T-cell (primary cell): ENCODE measurements at places on chromosomes 3 and 15.

DNA sequence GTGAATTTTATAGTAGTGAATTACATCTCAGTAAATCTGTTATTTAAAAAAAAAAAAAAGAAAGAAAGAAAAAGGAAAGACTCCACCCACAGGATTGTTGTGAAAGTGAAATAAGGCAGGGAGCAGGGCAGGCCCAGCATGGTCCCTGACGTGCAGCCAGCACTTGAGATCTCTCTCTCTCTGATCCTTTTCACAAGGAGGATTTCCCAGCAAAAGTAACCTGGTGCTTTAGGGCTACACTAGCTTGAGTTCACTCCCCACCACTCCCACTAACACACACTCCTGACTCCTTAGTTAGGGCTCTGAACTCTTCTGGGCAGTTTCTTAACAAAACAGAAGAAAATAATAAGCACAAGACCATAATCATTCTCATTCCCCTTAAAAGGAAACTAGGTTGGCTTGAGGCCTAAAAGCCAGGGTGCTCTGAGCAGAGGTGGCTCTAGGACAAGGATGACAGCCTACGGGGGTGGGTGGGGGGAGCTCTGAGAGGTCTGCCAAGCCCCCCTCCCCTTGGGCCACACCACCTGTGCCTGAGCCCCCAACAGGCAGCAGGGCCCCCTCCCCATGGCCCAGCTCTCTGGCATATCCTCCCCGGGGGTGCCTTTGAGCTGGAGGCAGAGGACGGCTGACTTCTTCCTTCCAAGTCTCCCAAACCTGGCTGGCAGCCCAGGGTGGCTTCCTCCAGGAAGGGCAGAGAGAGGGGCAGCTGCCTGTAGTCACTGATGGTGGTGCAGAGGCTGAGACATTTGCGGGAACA lies 856 bp downstream of the TMEM40 start:
- no peak for DNase-seq
- H3K36me3 ChIP-seq: no peaks in the 10 kb centered on the region
- H3K27ac ChIP-seq: no peak overlapping the region
- peaks cover 14% of the 10 kb centered on the region for H3K27me3 ChIP-seq
- H3K4me1 ChIP-seq: no peaks in the 10 kb centered on the region
- H3K4me3 ChIP-seq: no peak overlapping the region

GRCh38 chr3:188400494-188401243 lies 246.7 kb downstream of the LPP start:
- H3K4me1 ChIP-seq: peaks cover 12% of the 10 kb centered on the region
- H3K4me3 ChIP-seq: no peak overlapping the region
- H3K27me3 ChIP-seq: no peaks in the 10 kb centered on the region
- H3K36me3 ChIP-seq: no peaks in the 10 kb centered on the region

- H3K4me1 ChIP-seq: peaks cover 5% of the 10 kb centered on the region
- no peaks in the 10 kb centered on the region for H3K27me3 ChIP-seq
- H3K27ac ChIP-seq: no peak overlapping the region
Observed at GRCh38 chr3:143812481-143812880, 35.8 kb downstream of the SLC9A9 start.

DNA sequence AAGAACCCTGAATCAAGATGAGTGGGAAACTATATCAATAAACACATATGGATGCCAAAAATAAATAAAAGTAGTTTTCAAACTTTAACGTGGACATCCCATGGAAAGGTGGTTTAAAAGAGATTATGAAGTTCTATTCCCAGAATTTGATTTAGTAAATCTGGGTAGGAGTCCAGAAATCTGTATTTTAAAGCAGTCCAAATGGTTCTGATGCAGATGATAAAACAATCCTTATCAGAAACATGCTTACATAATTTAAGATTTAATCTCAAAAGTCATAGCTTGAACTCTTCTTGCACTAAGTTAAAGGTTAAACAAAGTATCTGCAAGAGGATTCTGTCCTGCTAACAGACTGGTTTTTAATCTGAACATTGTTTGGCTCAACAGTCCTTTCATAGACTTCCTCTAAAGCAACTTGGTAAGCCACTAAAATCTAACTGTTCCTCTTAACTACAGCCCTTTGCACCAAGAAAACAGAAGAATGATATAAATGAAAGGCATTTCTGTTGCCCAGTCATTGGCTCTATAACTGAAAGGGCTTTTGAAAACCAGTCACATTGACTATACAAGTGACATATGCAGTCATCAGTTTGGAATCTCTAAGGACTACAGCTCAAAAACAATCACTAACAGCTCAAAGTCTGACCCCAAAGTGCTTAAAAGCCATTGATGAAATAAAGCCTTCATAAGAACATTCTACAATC lies 23.4 kb upstream of the MAP4 start:
- no peaks in the 10 kb centered on the region for H3K36me3 ChIP-seq
- H3K4me3 ChIP-seq: no peak overlapping the region
- no peaks in the 10 kb centered on the region for H3K27me3 ChIP-seq
- no peak overlapping the region for H3K27ac ChIP-seq
- no peak for DNase-seq

DNA sequence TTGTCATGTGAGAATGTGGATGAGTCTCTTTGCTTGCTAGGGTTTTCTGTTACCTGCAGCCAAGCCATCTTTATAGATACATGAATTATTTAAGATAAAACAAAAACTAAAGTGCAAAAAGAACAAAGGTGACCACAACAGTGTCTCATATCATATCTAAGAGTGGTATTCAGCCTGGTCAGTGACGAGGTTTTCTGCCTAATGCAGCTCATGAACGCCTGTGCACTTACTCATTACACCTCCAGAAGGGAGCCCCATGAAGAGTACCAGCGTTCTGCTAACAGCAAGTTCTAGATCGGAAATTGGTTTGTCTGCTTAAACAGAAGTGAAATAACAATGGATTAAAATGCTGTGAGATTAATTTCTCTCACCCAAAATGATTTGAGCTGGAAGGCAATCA lies 19.2 kb downstream of the PXYLP1 start:
- H3K27me3 ChIP-seq: no peaks in the 10 kb centered on the region
- no peak for DNase-seq
- no peaks in the 10 kb centered on the region for H3K4me1 ChIP-seq
- no peak overlapping the region for H3K27ac ChIP-seq

DNA sequence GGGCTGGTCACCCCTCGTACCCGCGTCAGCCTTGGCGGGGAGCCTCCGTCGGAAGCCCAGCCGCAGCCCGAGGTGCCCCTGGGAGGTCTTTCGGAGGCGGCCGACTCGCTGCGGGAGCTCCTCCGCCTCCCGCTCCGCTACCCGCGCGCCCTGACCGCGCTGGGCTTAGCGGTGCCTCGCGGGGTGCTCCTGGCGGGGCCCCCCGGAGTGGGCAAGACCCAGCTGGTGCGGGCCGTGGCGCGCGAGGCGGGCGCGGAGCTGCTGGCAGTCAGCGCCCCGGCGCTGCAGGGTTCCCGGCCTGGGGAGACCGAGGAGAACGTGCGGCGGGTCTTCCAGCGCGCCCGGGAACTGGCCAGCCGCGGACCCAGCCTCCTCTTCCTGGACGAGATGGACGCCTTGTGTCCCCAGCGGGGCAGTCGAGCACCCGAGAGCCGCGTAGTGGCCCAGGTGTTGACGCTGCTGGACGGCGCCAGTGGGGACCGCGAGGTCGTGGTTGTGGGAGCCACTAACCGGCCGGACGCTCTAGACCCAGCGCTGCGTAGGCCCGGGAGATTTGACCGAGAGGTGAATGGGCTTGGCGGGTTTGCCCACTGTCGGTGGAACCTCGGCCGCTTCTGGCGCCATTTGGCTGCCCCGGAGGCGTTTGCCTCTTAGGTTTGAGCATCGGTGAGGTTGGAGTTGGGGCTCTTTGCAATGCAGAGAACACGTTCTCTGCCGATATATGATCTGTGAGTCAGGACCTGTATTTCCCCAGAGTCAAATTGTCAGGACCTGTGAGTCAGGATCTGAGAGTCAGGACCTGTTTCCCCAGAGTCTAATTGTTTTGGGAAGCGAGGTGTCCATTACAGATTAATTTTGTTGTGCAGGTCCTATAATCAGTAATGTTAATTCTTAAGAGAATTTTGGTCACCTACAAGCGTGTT lies 24.9 kb upstream of the GATM start:
- peak overlapping the region; percentile 96 for H3K4me3 ChIP-seq
- peaks cover 25% of the 10 kb centered on the region for H3K36me3 ChIP-seq
- peaks cover 17% of the 10 kb centered on the region for H3K4me1 ChIP-seq
- peak; percentile 13 for DNase-seq
- no peaks in the 10 kb centered on the region for H3K27me3 ChIP-seq
